NCI-H1930 (cell line): ENCODE measurements at places on chromosomes 12 and 14.

- DNase-seq: no peak
These were observed 25.4 kb downstream of the CDC42BPB start for GRCh38 chr14:103031956-103032355.

DNA sequence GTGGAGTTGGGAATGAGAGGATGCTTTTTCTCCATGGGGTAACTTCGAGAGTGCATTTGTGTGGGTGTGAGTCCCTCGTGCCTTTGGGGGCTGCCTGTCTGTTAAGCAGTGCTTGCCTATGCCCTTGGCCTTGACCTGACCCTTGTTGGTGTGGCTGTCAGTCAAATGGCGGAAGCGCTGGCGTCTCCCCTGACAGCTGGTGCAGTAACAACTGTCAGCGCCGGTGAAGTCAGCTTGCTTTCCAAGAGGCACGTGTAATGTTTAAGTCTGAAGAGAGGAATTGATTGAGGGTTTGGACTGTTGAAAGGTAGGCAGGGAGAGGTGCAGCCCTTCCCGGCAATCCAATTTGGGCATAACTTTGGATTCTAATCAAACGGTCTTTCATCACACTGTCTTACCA, 211.3 kb downstream of the AACS start:
- no peak for DNase-seq

GRCh38 chr14:70858641-70859040, 48.6 kb upstream of the PCNX1 start:
- no peak for DNase-seq

DNA sequence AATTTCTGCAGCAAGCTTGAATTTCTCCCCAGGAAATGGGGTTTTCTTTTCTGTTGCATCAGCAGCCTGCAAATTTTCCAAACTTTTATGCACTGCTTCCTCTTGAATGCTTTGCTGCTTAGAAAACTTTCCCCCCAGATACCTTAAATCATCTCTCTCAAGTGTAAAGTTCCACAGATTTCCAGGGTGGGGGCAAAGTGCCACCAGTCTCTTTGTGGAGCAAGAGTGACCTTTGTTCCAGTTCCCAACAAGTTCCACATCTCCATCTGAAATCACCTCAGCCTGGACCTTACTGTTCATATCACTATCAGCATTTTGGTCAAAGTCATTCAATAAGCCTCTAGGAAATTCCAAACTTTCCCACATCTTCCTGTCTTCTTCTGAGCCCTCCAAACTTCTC, 241.6 kb upstream of the TMTC1 start:
- DNase-seq: no peak

DNA sequence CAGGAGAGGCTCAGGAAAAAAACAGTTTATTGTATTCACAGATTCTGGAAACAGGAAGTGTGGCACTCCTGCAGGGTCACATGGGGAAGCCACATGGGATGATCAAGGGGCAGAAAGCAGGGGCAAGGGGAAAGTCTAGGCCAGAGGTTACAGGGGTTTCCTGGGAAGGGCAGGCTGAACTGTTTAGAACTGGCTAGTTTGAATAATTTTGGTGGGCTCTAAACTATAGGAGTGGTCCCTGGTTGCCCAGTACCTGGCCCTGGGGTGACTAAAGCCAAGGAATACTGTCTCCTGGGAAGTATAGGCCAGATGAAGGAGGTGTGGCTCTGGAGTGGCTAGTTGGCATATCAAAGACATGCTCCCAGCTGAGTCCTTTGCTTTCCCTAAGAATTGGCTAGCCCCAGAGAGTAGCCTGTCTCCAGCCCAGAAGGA, 169.2 kb downstream of the SLC41A2 start:
- DNase-seq: no peak

GRCh38 chr14:68741839-68742470, 50.9 kb downstream of the ZFP36L1 start:
- no peak for DNase-seq

DNA sequence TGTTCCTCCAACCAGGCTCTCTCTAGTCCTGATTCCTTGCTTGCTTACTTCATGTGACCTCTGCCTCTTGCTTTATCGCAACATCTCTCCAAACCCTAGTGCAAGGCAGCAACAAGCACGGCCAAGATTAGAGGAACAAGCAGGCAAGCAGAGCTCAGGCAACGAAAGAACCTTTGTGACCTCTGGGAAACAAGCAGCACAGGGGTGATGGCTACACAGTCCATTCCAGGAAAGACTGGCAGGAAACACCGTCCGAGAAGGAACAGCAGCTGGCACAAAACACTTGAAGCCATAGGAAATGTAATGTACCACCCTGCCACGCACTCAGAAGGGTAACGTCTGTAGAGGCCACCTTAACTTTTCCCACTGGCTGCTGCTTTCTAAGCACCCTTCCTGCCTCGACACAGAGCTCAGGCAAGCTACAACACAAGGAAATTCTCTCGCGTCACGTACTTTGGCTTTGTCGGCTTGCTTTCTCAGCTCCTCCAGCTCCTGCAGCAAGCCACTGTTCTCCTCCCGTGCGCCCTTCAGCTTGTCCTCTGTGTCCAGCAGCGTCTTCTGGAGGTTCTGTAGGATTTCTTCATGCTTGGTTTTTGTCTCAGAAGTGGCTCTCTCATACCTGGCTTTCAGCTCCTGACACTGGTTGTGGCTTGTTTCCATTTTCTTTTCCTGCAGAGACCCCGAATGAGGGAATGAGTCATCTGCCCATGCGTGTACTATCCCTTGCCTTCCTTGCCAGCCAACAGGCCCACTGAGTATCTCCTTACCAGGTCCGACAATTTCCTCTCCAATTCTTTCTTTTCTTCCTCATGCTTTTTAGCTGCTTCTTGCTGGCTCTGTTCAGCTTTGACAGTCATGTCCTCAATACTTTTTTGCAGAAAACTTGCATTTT, 61.4 kb upstream of the VPS33A start:
- DNase-seq: no peak

- no peak for DNase-seq
These were observed 292.1 kb downstream of the CACNA1C start for GRCh38 chr12:2344885-2345284.

GRCh38 chr14:105326891-105327694, 12.5 kb downstream of the PACS2 start:
- no peak for DNase-seq

DNA sequence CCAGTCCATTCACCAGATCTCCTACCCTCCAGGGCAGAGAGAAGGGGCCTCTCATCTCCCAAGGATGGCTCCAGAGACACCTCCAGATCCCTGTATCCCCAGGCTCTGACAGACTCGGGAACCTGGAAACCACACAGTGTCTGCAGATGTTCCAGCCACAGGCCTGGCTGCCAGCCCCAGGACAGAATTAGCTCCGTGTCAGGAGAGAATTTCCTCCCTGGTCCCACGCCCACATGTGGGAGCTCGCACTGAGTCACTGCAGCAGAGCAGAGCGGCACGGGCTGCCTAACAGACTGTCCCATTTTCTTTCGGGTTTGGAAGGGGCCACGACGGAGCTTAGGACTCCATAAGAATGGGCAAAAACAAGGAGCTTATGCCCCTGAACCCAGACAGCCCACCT, 33.6 kb downstream of the CMKLR1 start:
- no peak for DNase-seq

DNA sequence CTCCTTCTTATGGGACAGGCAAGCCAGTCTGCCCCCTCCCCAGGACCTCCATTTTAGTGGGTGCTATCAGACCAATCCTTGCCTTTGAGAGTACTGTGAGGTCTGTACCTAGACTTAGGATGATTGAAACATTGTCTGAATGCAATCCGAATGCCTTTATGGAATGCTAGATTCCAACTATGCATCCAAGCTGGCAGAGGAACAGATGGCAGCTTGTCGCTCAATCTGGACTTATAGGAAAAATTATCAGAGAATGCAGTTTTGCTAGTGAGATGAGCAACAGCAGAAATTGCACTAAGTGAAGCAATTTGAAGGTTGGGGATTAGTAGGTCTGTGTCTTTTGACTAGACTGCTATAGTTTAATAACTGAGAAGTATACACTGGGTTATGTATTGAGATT, 109.1 kb downstream of the DYRK2 start:
- no peak for DNase-seq
